ENCODE measurements at places on chromosomes 4 and X.

DNA sequence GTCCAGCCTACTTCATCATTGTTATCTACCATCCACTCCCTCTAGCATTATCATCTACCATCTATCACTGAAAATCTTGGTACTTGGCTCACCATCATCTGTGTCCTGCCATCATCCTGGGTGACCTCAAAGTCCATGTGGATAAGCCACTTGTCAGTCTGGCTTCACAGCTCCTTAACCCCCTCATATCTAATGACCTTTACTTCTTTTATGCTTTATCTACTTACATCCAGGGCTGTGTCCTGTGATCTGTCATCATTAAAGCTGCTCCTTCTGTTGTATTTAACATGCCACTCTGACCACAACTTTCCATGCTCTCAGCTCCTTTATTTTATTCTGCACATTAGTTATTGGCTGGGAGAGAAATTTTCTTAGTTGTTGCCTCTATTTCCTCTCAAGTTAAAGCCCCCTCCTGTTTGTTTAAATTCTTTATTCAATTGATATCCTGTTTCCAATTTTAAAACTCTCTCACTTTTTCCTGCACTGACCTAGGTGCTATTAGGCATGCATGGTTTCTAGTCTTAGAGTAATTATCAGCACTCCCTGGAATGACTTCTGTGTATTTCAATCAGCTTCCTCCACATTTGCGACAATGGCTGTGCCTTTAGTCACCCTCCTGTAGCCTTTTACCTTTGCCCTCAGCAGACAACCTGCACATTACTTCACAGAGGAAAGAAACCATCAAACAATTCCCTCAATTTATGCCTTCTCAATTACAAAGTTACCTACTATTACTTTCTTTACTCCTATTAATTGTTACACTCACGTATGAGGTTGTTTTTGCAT lies 8.1 kb upstream of the FABP2 start:
- no peak for DNase-seq

DNA sequence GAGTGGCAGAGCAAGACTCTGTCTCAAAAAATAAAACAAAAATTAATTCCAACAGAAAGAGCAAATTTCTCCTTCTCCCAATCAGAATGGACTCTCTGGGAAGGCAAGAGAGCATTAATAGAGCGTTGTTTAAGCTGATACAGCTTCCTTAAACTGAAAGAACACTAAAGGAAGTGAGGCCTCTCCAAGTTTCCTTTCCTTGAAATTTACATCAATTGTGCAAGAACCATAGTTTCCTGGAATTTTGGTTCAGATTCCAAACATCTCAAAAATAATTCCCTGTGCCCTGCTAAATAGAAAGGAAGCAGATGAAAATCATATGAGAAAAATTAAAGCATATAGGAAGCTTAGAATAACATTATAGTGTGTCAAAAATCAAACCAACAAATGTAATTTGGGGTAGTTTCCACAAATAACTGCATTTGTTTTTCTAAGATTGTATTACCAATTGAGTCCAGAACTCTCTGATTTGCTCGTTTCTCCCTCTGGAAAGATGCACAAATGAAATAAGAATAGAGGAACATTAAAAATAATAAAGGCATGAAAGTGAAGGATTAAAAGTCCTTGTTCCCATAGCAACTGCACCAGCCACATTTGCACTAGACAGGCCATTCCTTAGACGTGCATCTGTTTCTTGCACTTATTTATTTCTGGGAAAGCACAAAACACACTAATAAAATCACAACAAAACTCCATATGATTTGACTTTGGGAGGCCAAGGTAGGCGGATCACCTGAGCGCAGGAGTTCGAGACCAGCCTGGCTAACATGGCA lies 3.7 kb upstream of the FAM241A start:
- DNase-seq = no peak

DNA sequence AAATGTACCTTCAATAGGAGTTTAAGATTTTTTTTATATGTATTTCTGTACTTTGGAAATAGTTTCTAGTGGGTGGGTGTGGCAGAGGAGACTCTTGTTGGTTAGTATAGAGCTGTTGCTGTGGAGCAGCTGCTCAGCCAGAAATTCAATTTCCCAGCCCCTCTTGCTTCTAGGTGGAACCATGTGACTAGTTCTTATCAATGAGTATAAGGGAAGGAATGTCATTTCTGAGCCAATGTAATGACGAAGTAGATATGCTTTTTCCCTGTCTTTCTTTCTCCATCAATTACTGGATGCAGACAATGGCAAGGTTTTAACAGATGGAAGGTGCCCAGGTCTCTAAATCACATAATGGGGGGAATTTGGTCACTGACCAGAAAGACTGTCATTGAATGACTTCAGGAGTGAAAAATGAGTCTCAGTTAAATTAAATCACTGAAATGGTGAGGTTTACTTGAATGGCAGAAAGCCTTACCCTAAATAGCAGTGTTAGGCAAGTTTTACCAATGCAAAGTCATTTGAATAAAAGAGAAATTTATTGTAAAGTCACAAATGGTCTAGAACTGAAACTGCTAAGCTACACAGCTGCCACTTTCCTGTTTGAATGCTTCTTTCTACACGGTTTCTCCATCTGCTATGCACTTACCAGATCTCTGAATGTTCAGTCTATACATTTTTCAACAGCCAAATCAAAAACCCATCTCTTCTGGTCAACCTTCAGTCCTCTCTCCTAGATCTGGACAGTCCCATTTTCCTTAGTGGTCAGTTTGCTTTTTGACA lies 795.4 kb upstream of the MAGEB2 start:
- DNase-seq = no peak

DNA sequence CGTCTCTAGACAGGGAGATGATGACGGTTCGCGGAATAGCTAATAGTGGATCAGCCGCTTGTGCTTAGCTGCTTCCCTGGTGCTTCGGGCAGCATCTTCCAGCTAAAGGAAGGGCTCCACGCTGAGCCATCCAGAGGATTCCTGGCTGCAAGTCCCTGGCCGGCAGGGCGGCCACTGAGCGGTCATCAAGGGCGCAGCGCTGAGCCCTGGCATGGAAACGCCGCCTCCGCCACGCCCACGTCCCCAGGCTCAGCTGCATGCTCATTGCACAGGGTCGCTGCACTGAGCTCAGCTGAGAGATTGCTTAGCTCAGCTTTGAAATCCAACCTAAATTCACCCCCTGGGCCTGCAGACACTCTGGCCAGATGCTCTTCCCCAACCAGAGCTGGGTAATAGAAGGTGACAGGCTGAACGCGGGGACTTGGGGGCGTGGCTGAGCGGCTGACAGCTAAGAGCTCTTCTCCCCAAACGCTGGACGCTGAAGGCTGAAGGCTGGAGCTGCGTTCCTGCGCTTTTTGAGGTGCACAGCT lies 118.2 kb upstream of the KIT start:
- DNase-seq = no peak

DNA sequence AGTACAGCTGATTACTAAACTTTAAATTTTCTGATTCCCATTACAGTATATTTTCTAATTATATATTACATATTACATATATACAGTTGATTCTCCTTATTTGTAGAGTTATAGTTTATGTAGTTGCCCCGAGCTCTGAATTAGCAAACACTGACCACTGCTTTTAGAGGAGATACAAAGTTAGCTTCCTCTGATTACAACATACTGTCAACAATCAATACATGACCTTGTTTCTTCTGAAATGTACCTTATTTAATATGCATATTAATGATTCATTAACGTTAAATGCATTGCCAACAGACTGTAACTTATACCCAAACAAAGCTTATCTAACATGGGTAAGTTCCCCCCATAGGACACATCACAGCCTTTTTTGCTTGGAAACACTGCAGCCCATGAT lies 81.5 kb downstream of the ATP10D start:
- DNase-seq = no peak

- DNase-seq = no peak
Observed at GRCh38 chr4:65670331-65671031, at the start of gene EPHA5. Gene EPHA5 (minus strand): TSS chr4:65670489. CDS start chr4:65669742, 747 bp downstream.

GRCh38 chrX:15217161-15217560 lies 52.7 kb downstream of the ASB9 start:
- DNase-seq = no peak

DNA sequence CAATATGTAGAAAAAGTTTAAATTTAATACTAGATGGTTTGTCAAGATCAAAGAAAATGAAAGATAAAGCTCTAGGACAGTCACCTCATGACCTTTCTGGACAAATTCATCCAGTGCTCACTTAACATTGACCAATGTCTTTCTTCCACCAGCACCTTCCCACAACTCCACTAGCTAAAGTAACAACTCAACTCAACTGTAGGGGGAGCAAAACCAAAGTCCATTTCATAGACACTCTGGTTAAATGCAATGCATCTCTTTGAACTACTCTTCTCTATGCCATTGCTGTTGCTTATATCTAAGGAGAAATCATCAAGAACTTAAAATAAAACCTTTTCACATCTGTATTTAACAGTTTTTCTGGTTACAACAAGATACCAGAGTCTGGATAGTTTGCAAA lies 25.1 kb downstream of the UGT2B4 start:
- DNase-seq = no peak

DNA sequence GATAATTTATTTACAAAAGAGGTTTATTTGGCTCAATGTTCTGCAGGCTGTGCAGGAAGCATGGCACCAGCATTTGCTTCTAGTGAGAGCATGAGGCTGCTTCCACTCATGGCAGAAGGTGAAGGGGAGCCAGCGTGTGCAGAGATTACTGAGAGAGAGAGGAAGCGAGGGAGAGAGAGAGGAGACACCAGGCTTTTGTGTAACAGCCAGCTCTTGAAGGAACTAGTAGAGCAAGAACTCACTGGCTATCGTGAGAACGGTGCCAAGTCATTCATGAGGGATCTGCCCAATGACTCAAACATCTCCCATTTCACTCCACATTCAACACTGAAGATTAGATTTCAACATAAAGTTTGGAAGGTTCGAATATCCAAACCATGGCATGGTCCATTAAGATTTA lies 12.7 kb downstream of the GUCY1A1 start:
- DNase-seq = no peak

GRCh38 chrX:7146703-7147412 lies 654 bp upstream of the STS start:
- DNase-seq = no peak

GRCh38 chr4:151784706-151785105 lies 23.9 kb upstream of the GATB start:
- DNase-seq = no peak

- DNase-seq = no peak
Observed at GRCh38 chrX:45743081-45743533, 542.4 kb upstream of the DIPK2B start.

- no peak for DNase-seq
Observed at GRCh38 chr4:101192244-101192643, 155.1 kb downstream of the PPP3CA start.

GRCh38 chr4:160546201-160546600 lies 1443.3 kb downstream of the RAPGEF2 start:
- no peak for DNase-seq

- no peak for DNase-seq
Observed at GRCh38 chr4:27009539-27009938, 148.9 kb downstream of the STIM2 start.

Data from stimulated activated CD8-positive, alpha-beta memory T cell treated with anti-CD3 and anti-CD28 coated beads, Interleukin-4, amount 100 ng/mL, for 1 hour (primary cell).